AML-193 (cell line): ENCODE measurements at places on chromosomes 3 and 15.

GRCh38 chr15:64092864-64093626 lies 593 bp downstream of the CIAO2A start:
- peak; percentile 74 for DNase-seq

DNA sequence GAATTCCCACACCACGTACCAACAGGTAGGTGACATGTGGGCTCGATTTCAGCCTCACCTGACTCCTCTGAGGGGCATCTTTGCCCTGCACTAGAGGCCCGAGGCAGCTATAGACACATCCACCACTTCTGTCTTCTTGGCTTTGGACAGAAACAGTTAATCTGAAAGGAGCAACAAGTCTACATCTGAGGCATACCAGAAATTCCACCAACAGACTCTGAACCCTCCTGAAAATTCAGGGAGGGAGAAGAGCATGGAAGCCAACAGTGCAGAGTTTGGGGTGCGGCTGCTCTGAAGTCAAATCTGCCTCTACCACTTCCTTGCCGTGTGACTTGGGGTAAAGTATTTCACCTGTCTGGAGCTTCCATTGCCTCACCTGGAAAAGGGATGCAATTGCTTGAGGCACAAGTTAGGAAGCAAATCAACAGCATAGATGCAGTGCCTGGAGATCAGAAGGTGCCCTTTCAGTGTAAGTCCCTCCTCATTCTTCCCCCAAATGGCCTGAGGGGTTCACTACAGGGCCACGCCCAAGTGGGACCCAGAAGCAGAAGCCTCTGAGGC lies 119.8 kb downstream of the SHQ1 start:
- DNase-seq = no peak

DNA sequence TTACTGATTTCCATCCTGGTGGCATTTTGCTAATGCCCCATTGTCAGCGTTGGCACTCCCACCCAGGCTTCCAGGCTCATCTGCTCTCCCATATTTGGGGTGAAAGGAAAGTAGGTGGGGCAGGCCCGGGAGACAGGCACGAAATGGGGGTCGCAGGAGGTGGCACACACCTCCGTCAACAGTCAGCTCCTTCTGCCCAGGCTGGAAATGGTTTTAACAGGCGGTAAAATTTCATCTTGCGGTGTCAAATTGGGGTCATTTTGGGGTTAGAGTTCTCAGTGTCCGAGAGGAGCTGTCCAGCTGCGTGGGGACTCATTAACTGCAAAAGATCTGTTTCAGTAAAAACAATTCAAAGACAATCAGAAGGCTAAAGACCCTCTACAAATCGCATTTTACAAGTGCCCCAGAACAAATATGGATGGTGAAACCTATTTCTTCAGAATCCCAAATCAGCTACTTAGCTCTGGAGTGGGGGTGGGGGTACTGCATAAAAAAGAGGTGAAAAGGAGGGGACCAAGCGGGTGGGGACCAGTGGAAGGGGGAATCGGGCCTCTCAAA lies 4.2 kb upstream of the MEIS2 start:
- DNase-seq = no peak

DNA sequence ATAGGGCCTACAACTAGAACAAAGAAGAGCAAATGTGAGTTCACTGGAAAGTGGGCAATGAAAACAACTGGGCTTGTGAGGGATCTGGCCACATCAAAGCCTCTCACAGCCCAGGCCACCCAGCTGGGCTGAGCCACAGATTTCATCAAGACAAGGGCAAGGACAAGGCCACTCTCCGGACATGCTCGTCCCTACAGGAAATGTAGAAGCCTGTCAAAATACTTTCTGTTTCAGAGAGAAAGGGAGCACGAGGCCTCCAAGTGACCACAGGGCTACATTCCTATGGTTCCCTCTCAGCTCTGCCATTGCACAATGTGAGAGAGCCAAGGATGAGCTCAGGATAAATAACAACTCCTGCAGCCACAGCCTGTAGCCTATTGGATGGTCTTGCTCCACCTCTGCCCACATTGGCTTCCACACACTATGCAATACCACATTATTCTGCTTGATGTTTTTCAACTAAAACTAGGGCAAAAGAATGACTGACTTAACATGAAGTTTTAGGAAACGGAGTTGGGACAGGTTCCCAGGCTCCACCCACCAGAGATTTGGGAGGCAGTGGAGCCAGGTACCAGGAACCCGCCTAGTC lies 12.1 kb downstream of the TBC1D2B start:
- peak; percentile 78 for DNase-seq

- DNase-seq = no peak
These were observed 56.1 kb downstream of the MYZAP start for GRCh38 chr15:57647791-57648130.

DNA sequence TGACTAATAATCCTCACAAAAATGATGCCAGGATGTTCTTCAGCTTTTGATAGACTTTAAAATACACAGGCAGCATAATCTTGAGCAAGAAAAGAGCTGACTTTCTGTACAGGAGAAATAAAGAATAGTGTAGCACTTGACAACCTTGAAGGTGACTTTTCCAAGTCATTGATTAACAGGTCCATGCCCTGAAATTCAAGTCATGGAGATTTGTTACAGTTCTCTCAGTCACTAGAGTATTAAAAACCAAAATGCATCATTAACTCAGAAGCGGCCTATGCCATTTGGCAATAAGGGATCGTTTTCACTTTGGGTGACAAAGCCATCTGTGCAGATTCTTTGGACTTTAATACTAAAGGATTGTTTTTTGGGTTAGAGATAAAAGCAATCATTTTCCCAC lies 692.7 kb upstream of the SGO1 start:
- DNase-seq = no peak

- DNase-seq = no peak
These were observed 102.9 kb downstream of the HERC2 start for GRCh38 chr15:28219116-28219515.
